8988T (cell line): ENCODE measurements at places on chromosomes 4 and X.

- no peak for DNase-seq
These were observed 215.3 kb upstream of the CTSO start for GRCh38 chr4:156169011-156169410.

DNA sequence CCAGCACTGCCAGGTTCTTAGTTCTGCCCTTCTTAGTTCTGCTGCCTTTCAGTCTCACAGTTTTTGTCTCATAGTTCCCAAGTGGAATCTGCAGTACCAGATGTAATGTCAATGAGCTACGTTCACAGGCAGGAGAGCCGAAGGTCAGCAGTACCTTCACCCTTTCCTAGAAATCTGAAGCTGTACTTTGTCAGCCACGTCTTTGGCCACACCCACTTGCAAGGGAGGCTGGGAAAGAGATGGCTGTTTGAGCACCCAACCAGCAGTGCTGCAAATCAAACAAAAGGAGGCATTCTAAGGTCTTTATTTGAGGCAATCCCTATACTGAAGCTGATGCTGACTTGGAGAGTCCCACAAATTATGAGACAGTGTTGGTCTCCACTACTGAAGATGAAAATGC, 199.1 kb upstream of the NPY2R start:
- DNase-seq, result no peak

DNA sequence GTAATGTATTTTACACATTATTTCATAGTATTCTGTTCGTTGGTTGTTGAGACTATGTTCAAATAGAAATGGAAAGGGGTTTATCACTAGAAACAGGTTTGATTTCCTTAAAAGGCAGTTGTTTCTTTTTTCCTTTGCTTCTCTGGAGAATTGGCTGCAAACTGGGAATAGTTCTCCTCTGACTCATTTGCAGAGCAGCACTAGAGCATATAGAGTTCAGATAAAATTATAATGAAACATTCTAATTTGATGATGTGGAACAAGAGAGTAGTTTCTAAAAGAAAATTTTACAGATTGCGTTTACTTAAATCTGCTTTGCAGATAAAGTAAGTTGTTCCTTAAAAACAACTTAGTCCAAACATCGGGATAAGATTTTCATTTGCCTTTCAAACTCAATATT, 29.7 kb downstream of the SYNPO2 start:
- DNase-seq, result no peak

- DNase-seq, result no peak
These were observed 876.8 kb downstream of the FAT4 start for GRCh38 chr4:126191536-126191935.

GRCh38 chr4:101969965-101970364, 179.4 kb downstream of the BANK1 start:
- no peak for DNase-seq

DNA sequence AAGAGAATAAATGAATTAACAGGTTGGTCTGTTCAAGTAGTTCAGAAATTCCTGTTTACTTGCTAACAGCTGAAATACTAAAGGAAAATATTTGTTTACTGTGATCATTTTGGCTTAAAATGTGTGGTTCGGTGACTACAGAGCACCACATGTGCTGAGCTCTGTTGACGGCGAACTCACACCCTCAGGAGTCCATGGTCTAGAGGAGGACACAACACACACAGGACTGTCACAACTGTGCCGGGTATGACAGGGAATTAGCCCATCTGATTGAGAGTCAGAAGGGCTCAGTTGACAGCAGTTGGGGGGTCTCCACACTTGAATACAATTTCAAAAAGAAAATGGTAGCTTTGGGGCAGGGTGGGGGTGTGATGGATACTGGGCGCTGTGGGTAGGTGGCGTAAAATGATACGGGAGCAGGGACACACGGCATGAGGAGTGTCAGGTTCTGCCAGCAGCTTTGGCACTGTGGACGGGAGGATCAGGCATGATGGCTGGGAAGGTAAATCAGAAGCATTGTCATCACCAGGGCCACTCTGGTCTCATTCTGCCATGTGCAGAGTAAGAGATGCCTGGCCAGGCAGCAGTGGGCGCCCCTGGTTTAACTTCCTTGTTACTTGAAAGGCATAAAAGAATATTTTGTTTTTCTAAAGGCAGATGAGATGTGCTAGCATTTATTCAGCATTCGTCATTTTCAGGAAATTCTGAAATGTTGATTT, 33.3 kb downstream of the CLDN22 start:
- DNase-seq, result no peak

- DNase-seq, result no peak
These were observed 146.2 kb upstream of the SH3RF1 start for GRCh38 chr4:169416997-169417396.

GRCh38 chrX:12991575-12991974, 16.7 kb downstream of the TMSB4X start:
- no peak for DNase-seq

- DNase-seq, result no peak
These were observed 773 bp downstream of the PRMT9 start for GRCh38 chr4:147683188-147683591.

- DNase-seq, result no peak
These were observed 27.2 kb upstream of the IGSF1 start for GRCh38 chrX:131316260-131316659.

GRCh38 chr4:78120144-78120880, 63.2 kb downstream of the FRAS1 start:
- no peak for DNase-seq

DNA sequence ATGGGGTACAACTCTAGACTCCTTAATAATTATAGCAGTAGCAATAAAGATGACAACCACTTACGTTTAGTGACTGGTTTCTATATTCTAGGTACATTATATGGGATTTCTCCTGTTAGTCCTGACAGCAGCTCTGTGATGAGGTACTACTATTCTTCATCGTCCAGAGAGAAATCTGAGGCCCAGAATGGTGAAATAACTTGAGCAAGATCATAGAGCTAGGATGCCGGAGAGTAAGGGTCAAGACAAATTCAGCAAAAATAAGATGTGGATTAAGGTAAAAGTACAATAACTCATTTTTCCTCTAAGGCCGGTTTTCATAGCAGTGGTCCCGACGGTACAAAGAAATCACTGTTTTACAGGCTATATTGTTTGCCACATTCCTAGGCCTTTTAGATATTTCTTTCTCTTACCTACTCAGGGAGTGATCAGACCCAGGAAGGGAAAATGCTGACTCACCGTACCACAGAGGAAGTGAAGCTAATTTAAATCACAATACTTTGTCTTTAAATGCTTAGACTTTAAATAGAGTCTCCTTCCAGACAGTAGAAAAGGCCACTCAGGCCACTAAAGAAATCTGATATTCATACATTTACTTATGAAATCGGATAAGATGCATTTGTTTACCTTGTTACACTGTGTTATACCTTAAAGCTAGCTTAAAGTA, 2023.0 kb upstream of the AGA start:
- no peak for DNase-seq
